Renal pelvis (tissue), 12 donors: ENCODE measurements at places on chromosomes 5 and 9. TPM values are rescaled to one million over a fixed set of nuclear protein-coding genes. Genes with fewer than 3 reads are reported as not detected.

The AQP3 gene
- polyA plus RNA-seq = 92.2 TPM

The FCN1 gene
- polyA plus RNA-seq = 3.6 TPM

The WHRN gene
- 11.0 TPM for polyA plus RNA-seq

The TGFBI gene
- 248 TPM for polyA plus RNA-seq
